ENCODE measurements at places on chromosomes 2 and 18.

GRCh38 chr2:234395891-234396420 is 100.9 kb downstream of the ARL4C start:
- DNase-seq = no peak

DNA sequence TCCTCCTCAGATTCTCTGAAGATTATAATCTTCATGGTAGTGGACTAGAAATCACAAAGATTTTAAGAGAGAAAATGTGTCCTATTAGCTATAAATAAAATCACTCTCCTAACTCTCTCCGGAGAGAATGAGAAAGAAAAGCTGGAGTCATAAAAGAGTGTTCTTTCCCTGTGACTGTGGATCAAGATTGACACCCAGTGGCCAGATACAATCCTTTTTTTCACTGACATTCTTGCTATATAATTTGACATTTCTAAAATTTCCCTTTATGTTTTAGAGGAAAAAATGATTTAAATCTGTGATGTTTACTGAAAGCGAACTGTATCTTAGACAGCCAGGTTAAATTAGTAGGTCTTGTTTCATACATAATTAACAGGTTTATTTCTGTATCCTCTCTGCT is 35.4 kb upstream of the LRP2 start:
- DNase-seq = no peak

DNA sequence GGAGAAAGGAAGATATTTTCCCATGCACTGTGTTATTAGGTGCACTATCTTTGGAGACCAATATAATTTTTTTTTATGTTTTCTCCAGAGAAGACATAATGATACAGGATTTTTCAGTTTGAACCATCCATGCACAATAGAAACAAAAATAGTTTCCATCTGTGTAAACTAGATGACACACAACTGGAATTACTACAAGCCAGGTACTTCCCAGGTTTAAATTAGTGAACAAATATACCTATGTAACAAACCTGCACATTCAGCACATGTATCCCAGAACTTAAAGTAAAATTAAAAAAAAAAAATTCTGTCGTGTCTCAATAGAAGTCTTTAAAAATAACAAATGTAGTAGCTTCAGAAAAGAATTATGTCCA is 1616.8 kb upstream of the ACVR2A start:
- DNase-seq = no peak

GRCh38 chr18:79939096-79939495 is 12.4 kb downstream of the SLC66A2 start:
- DNase-seq = no peak

GRCh38 chr2:187912950-187913349 is 358.7 kb upstream of the TFPI start:
- DNase-seq = no peak

- DNase-seq = no peak
Measured at GRCh38 chr2:238122287-238123217, 15.9 kb upstream of the KLHL30 start.

DNA sequence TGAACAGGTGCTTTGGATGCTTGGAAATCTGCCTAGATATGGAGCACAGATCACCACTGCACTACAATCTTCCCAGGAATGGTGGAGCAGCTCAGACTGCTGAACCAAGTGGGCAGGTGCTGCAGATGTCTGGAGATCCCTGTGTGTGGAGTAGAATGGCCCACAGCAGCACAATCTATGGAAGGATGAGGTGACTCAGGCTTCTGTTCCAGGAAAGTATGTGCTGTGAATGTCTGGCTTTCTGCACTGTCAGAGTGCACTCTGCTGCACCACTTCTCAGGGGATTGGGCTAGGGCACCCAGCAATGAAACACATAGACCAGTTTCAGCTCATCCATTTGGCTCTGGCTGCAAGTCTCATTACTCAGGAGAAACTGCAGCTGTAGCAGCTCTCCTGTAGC is 865.4 kb upstream of the NXPH2 start:
- no peak for DNase-seq

- DNase-seq = no peak
Measured at GRCh38 chr2:169272010-169272409, 90.3 kb downstream of the LRP2 start.

DNA sequence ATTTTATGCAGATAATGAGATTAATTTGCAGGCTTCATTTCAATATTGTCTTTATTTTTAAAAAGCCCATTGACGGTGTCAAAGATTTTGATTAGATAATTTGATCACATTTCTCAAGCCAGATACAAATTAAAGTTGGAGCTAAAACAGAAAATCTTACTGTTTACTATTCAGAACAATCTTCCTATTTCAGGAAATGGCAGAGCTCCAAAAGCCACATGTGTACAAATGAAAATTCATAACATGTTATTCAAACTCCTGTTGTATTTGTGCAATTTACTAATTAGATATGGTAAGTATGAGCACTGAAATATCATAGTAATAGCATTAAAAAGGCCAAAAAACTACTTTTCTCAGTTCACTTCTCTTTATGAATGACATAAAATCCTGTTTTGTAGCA is 682.9 kb downstream of the KCNJ3 start:
- no peak for DNase-seq

DNA sequence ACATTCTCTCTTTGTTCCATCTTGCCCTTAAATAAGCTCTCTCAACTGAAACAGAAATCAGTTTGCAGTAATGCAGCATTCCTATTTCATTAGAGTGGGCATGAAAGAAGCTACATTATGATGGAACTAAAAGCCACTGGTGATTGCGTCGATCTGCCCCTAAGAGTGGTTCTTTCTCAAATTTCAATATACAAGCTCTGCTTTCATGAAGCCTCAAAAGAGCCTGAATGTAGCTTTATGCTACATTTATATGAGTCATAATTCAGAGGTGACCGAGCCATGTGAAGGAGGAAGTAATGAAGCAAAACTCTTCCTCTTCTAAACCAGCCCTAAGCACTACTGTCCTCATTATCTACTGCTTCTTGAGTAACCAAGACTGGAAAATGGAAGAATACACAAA is 64.8 kb upstream of the CYTIP start:
- no peak for DNase-seq

- DNase-seq = no peak
Measured at GRCh38 chr18:22883827-22884226, 49.3 kb upstream of the RBBP8 start.

GRCh38 chr18:46727177-46727576 is 29.7 kb downstream of the ST8SIA5 start:
- no peak for DNase-seq

- no peak for DNase-seq
Measured at GRCh38 chr18:2559249-2559648, 12.1 kb downstream of the METTL4 start.

DNA sequence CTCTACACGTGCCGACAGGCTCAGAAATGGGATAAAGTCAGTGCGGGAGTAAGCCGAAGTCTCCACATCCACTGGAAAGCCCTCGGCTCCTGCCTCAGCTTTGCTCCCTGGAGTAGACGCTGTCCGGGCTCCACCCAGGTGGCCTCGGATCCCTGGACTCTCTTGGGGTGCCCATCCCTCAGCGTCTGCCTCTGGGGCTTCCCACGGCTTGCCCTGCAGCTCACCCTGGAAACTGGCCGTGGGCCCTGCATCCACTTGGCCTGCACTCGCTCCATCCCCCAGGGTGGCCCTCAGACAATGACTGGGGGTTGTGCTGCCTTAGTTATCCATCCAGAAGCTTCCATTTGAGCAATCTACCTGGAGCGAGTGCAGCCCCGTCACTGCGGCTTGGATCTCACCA is 36.2 kb upstream of the TAF1B start:
- DNase-seq = no peak

GRCh38 chr2:70855667-70856066 is 20.1 kb upstream of the CD207 start:
- no peak for DNase-seq

- DNase-seq = no peak
Measured at GRCh38 chr2:206713746-206714145, 4.5 kb downstream of the DYTN start.

DNA sequence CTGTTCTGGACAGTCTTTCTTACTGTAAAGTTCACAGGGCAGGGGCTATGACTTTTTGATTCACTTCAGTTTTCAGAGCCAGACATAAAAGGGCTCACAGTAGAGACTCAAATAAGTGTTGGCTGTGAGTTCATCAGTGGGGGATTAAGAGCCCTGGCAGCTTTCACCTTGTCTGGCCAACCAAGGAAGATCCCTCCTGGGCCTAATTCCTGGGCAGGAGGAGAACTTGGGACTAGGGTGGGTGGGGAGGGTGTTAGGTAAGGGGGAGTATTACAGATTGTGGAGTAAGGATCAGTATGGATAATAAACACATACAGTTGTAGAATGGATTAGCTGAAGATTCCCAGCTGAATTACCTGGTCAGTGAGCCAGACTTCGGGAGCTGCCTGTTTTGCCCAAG is 904 bp upstream of the SFXN5 start:
- no peak for DNase-seq

GRCh38 chr2:233856184-233856583 is 1.8 kb upstream of the HJURP start:
- no peak for DNase-seq
